Activated CD8-positive, alpha-beta memory T cell treated with anti-CD3 and anti-CD28 coated beads for 1 hour (primary cell): ENCODE measurements at places on chromosomes 16 and 17.
A peak's percentile ranks its signal among the peaks of the same experiment; 100 is the strongest.

DNA sequence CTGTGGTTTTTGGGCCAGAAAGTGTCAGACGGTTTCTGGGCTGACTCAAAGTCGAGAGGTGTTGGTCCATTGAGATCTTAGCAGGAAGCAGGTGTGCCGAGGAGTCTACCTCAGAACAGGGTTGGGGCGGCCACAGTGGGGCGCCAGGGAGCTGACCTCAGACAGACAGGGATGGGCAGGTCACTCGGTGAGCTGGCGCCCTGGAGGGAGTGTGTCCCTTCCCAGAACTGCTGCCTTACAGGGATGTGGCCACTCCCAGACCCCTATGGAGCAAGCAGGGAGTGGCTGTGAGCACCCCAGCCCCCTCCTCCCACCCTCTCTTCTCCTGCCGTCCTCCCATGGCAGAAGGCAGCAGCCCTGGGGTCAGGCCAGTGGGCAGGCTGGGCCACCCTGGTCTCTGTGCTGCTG lies 14.0 kb upstream of the DPEP1 start:
- peak; percentile 25 for DNase-seq

DNA sequence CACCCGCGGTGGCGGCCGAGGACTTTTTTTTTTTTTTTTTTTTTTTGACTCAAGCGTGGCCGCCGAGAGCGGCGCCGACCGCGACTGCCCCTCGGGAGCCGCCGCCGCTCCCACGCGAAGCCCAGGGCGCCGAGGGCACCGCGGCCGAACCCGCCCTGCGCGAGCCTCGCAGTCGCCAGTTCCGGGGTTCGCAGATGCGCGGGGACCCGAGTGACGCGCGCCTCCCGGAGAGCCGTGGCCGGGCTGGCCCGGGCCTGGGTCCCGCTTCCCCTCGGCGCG lies 1.1 kb downstream of the METRNL start:
- no peak for DNase-seq

DNA sequence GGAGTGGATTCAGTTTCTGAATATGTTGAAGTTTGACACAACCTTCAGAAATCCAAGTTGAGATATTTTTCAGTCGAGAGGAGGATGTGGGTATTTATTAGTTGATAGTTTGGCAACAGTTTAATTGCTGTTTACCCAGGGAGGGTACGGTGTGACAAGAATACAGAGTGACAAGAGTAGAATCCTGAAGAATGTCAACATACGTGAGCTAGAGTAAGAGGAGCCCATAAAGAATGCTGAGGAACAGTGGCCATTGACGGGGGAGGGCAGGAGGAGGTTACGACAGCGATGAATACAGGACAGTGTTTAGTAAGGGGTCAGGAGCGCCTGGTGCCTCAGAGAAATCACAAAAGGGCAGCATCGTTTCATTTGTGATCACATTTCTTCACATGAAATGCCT lies 76.5 kb downstream of the AATF start:
- no peak for DNase-seq

- DNase-seq, result peak; percentile 53
Observed at GRCh38 chr17:76385892-76386786, 1.7 kb downstream of the SPHK1 start.

- no peak for DNase-seq
Observed at GRCh38 chr16:89111263-89111662, 17.6 kb downstream of the ACSF3 start.

- DNase-seq, result no peak
Observed at GRCh38 chr16:81942007-81942601, 69.2 kb downstream of the SDR42E1 start.

GRCh38 chr16:72468582-72468981 lies 296.6 kb upstream of the PMFBP1 start:
- no peak for DNase-seq

DNA sequence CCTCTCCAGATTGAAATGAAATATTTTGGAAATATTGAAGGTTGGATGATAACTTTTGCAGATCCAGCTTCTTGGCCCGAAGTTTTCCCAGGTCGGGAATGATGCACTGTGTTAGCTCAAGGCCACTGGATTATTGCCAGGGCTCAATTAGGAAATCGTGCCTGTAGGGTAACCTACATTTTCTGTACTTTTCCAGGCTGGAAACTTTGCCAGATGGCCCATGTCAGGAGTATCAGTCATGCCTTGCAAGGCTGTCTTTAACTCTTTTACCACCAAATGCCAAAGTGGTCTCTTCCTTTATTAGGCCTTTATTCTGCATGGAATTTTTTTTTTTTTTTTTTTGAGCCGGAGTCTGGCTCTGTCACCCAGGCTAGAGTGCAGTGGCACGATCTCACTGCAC lies 8.9 kb upstream of the SEC14L1 start:
- no peak for DNase-seq

GRCh38 chr17:33389504-33390135 lies 96.5 kb upstream of the ASIC2 start:
- DNase-seq, result no peak

DNA sequence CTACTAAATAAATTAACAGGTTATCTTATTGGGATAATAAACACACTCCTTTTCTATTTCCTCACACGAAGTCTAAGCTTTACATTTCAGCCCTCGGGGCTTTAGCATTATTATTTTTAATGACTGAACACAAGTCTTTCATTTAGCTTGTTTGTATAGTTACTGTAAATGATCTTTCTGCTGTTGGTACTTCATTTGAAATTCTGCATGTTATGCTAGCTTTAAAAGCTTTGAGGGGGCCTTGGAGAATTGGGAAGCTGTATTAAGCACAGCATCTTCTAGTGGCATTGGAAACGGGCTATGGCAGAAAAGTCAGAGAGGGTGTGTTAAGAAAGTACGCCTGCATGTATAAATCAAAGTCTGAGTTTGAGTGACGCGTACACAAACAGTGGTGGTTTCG lies 243.7 kb downstream of the FTO start:
- DNase-seq, result no peak

GRCh38 chr16:11481987-11482386 lies 104.7 kb downstream of the LITAF start:
- DNase-seq, result no peak

DNA sequence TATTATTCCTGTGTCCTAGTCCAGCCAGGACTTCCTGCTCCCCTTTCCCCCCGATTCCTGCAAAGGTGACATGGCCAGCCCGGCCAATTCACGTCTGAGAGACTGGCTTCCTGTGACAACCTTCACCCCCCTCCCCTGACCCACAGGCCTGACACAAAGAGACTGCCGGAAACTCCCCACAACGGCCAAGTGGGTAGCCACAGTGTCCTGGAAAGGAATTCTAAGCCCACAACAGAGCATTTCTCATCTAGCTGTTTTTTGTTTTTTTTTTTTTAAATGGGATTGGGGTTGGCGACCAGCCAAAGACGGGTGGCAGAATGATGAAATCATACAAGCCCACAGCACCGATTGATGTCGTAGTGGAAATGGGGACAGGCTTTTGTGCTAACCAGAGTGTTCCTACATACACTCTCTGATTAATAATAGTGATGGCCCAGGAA lies 2.8 kb upstream of the XAF1 start:
- peak; percentile 12 for DNase-seq
